ENCODE measurements at places on chromosomes 1 and 21.
A peak's percentile ranks its signal among the peaks of the same experiment; 100 is the strongest.

DNA sequence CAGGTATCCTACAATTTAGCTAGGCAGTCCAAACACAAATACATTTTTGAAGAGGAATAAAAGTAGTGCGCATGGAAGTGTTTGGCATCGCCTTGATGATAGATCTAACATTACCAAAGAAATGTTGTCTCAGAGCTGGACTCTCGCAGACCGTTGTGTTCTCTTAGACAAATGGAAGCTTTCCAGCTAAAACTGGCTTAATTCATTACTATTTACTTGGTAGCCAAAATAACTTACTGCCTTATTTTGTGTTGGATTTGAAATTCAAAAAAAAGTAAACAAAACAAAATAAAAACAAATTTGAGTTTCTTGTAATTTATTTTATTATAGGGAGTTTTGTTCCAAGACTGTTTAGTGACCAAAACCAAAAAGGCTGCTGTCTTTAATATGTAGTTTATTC, 51.6 kb downstream of the PDE4B start:
- DNase-seq, result no peak

DNA sequence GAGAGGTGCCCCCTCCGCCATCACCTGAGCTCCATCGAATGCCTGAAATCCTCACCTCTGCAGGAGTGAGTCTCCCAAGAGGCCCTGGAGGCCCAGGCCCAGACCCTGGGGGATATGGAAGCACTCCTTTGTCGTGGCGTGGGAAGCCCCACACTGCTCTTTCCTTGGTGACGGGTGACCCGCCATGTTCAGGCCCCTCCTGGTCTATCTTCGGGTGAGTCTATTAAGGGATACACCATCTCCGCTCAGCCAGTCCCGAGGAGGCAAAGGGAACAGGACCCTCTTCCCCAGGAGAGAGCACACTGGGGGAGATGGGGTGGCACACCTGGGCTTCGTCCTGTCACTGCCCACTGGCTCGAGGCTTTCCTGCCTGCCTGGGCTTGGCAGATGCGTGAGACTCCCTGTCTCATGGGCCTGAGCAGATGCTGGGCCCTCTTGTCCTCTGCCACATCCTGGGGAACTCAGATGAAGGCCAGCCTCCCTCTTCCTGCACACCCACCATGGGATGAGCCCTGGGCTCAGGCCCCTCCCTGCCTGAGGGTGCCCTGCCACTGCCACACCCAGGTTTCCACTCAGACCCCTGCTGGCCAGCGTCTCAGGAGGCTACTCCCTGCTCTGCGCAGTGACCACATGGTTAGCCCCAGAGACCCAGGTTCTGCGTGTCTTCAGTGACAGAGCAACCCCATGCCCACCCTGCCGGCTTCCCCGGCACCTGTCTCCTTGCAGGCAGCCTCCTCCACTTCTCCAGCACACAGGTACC, 3.8 kb upstream of the NPHP4 start:
- no peak for DNase-seq

DNA sequence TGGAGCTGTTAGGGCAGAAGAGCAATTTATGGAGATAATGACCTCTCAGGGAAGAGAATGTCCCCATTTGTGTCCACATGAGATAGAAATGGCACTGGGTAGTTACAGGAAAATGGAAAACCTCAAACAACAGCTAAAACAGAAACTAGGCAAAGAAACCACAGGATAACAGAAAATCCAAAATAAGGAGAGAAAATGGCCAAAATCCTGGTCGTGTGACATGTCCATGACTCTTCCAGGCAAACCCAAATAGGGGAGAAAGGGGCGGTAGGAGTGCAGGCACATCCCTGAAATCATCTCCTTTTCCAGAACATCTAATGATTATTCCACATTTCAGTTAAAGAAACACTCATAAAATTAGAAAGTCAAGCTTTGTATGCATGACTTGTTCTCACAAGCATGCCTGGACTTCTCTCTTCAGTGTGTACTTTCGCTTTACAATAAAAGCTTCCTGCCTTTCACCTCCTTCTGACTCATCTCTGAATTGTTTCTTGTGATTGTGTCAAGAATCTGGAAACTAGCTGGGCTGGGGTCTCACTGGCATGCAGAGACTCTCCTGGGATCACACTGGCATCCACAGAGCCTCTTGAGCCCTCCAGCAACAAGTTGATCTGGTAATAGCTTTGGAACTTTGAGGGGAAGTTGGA, 171.4 kb upstream of the ZP4 start:
- DNase-seq, result no peak

GRCh38 chr1:245207056-245207638, 52.4 kb downstream of the KIF26B start:
- DNase-seq, result no peak

DNA sequence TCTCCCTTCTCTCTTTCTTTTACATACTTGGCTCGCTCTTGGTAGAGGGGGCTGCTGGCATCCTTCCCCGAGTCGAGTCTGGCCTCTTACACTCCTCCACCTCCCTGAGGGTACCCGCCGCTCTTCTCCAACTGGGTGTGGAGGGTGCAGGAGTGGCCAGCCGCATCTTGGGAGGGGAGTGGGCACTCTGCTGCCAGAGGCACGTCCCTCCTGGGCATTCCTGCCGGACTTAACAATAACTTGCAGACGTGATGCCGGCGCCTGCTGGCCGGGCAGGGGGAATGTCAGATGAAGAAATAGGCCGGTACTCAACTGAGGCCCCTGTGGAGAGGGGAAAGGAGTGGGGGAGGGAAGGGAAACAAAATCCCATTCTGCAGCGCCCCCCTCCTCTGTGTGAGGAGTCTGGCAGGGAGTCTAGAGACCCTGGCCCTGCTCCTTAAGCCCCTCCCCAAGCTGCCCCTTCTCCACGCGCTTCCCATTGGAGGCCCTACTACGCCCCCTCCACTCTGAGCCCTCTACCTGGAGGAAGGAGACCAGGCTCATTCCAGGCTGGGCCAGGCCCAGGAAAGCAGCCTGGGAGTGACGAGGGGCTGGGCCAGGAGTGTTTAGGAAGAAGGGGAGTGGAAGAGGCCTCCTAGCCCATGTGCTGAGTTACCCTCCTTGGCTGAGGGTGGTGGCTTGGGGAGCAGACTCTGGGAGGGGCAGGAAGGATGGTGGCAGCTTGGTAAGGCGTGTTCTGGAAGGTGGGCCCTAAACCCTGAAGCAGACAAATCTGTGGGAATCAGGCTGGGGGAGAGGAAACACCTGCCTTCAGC, 1.8 kb downstream of the ATP2B4 start:
- no peak for DNase-seq

GRCh38 chr1:59078070-59078800, 218.7 kb upstream of the FGGY start:
- DNase-seq, result no peak

GRCh38 chr1:1786836-1787605, 8.8 kb upstream of the NADK start:
- DNase-seq, result no peak

DNA sequence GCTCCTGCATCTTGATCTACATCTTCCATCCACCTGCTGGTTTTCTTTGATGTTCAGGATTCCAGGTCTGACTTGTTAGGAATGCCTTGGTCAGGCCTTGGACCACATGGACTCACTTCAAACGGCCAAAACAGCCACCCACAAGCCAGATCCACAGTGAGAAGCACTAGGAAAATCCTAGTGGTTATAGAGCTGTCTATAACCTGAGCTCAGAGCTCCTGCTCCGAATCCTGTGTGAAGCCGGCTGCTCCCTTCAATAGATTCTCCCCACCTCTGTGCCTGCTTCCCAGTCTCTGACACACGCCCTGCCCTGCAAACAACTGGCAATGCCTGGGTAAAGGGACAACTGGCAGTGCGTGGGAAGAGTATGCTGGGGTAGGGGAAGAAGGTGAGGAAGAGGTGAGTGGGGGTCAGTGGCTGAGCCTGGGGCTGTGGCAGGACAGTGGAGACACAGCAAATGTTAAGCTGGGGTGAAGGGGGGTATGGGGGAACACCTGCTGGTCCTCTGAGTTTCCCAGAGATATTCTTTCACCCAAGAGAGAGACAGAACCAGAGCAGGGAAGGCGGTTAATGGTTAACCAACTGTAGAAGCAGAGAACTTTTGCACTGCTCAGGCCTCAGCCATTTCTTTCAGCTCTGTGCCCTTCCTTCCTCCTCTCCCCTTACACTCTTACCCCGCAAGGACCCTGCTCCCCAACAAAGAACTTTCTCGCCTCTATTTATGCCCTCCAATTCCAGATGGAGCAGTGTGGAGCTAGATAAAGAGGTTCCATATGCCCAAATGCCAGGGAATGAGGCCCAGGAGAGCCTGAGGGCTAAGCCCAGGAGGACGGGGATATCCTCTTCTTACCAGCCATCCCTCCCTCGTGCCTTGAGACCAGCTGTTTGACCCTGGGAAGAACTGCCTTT, 4.5 kb downstream of the PLXNA2 start:
- no peak for DNase-seq

DNA sequence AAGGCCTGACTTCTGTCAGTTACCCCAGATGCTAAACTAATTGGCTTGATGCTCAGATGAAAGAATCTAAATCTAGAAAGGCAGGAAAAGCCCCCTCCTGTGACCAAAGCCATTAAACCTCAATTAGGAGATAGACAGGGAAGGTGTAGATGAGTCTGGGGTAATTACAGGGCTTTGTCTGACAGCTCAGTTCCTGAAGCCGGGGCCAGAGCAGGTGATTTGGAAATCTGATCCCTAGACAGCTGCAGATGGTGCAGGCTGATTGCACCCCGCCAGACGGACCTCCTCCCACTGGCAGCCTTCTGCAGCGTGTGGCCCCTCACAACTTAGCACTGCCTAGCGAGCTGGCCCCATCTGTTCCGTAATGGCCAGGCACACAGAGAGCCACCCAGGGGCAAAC, 395.1 kb downstream of the HLX start:
- no peak for DNase-seq

DNA sequence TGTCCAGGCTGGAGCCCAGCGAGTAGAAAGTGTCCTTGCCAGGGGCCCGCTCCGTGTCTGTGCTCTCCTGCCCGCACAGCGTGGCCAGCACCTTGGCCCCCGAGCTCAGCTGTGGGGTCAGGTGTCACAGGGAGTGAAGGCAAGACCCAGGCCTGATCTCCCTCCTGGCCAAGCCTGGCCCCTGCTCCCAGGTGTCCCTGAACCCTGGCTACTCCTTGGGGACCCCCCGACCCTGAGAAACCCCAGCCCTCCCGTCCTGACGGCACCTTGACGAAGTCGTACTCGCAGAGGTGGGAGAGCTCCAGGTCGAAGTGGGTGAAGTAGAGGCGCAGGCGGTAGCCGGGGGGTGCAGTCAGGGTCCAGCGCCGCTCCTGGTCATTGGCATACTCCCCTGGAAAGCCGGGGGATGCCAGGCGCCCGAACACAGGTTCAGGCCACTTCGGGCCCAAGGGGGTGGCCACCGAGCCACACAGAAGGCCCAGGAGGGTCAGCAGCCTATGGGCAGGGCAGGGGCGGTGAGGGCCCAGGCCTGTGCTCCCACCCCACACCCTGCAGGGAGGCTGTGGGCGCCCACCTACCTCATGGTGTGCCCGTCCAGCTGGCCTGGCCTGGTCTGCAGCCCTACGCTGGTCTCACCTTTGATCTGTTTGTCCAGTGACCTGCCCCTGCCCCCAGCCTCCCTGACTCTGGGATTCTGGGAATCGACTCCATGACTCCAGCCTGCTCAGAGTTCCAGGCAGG, at the start of gene MASP2:
TSS of gene MASP2 (minus strand) at position 615 of the 741 bp plus-strand sequence. CDS start at position 583, 32 bp downstream.
- DNase-seq, result no peak

GRCh38 chr1:175116903-175117302, 49.3 kb downstream of the TNN start:
- DNase-seq, result no peak

DNA sequence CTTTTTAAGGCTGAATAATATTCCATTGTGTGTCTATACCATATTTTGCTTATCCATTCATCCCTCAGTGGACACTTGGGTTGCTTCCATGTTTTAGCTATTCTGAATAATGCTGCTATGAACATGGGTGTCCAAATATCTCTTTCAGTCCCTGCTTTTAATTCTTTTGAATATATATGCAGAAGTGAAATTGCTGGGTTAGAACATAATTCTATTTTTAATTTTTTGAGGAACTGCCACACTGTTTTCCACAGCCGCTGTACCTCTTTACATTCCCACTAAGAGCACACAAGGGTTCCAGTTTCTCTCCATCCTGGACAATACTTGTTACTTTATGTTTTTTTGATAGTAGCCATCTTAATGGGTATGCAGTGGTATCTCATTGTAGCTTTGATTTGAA, 65.6 kb downstream of the RIMS3 start:
- no peak for DNase-seq

- DNase-seq, result peak; percentile 33
These were observed 4.9 kb upstream of the SHISA4 start for GRCh38 chr1:201883786-201884185.
